ENCODE measurements at places on chromosomes 6 and 20.
A peak's percentile ranks its signal among the peaks of the same experiment; 100 is the strongest.

- DNase-seq: no peak
Measured at GRCh38 chr6:169340395-169340794, 86.7 kb upstream of the THBS2 start.

- DNase-seq: no peak
Measured at GRCh38 chr6:166343150-166343487, 774 bp upstream of the SFT2D1 start.

DNA sequence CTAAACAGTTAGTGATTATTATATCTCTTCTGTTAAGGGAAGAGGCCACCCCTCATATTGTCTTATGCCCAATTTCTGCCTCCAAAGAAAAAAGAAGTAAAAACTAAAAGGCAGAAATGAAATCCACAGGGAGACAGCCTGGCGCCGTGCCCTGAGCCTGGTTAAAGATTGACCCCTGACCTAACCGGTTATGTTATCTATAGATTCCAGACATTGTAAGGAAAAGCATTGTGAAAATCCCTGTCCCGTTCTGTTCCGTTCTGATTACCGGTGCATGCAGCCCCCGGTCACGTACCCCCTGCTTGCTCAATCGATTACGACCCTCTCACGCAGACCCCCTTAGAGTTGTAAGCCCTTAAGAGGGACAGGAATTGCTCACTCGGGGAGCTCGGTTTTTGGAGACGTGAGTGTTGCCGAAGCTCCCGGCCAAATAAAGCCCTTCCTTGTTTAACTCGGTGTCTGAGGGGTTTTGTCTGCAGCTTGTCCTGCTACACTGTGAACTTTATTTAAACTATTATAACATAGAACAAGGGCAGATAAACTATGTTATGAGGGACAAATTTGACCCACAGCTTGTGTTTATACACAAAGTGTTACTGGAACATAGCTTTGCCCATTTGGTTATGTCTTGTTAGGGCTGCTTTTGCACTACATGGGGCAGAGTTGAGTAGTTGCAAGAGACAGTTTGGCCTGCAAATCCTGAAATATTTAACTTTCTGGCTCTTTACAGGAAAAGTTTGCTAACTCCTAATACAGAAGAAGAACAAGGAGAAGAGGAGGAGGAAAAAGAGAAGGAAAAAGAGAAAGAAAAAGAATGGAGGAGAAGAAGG is 49.6 kb downstream of the CD24 start:
- DNase-seq: no peak

DNA sequence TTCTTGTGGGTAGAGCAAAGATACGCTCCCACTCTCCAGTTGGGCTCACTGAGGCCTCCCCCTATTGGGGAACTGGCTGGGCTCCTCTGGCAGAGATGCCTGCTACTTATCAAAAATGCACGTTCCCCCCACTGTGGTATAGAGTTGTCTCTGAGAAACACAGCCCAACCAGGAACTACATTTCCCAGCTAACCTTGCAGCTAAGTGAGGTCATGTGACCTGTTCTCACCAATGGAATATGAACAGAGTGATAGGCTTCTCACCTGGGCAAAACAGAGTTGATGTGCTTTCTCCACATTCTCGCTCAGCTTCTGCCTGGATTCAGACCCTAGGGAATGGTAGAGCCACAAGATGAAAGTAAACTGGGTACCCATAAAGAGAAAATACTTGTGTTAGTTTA is 49.1 kb upstream of the PTPRT start:
- no peak for DNase-seq

GRCh38 chr6:14981960-14982359 is 263.9 kb upstream of the JARID2 start:
- no peak for DNase-seq

GRCh38 chr6:6346427-6347023 is 26.1 kb upstream of the F13A1 start:
- DNase-seq: no peak

- no peak for DNase-seq
Measured at GRCh38 chr6:44388887-44389286, 1.4 kb downstream of the CDC5L start.

DNA sequence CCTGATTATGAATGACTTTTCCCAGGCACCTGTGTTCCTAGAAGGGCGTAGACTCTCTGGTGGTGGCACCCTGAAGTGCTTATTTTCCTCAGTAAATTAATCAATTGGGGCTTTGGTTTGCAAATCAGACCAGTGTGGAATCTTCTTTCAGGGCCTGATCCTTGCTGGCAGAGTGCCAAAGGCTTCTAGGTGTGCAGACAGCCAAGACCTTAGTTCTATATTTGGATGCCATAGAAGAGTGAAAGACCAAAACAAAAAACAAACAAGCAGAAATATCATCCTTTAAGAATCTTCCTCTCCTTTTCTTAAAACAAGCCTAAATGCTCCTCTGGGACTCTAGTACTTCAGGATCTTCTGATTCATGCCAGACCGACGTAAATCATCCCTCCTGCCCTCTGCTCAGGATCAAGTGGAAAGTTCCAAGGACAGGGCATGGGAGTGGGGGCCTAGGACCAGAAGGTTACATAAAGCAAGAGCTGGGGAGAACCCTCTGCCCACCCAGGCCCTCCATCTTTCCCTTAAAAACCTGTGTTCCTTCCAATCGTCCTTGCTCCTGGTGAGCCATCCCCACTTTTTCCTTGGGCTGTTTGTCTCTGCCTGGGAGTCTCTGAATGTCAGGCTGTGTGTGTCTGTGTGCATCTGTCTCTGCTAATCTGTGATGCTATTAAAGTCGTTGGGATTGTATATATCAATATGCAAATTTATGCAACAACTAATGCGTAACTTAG is 70.5 kb upstream of the MYLIP start:
- no peak for DNase-seq

DNA sequence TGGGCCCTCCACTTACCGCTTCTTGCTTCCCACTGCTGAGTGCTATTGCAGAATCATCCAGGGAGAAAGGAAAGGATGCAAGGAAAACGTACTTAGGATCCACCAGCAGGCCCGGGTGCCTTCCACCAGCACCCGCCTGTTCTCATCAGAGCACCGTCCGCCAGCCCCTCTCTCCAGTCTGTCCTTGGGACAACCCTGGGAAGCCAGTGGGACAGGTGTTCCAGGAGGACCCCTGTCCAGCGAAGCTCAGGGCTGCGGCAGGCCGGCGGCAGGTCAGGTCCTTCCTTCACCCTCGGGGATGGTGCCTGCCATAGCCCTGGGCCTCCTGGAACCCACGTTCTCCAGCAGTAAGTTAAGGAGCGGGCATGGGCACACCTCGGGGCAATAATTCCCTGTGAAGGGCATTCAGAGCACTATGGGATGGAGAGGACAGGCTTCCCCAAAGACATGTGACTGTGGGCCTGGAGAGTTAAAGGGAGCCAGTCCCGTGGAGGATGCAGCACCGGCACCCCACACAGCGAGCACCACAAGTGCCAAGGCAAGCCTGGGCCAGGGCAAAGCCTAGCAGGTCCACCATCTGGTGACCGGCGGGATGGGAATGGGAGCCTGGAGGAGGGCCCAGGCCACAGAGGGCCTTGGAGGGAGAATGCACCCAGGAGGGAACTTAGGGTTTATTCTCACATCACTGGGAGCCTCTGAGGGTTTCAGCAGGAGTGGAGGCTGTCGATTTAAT is 396.7 kb downstream of the TAF4 start:
- DNase-seq: no peak

DNA sequence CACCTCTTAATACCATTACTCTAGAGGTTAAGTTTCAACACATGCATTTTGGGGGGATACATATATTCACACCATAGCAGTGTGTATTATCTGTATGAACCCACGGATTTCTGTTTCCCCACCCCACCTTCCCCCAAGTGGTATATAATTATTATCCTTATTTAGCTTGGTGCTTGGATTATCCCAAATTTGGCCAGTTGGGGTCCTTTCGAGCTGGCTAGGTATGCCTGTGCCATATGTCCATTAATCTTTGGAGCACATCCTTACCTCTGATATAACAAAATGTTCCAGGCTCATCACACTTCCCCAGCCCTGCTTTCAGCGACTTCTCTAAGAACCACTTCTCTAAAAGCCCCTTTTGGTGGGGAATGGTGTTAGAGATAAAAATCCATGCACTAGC is 118.7 kb upstream of the MLIP start:
- DNase-seq: no peak

- DNase-seq: peak; percentile 86
Measured at GRCh38 chr6:140921366-140922226, 1211.1 kb upstream of the GJE1 start.

GRCh38 chr6:22926790-22927354 is 357.5 kb downstream of the HDGFL1 start:
- no peak for DNase-seq

DNA sequence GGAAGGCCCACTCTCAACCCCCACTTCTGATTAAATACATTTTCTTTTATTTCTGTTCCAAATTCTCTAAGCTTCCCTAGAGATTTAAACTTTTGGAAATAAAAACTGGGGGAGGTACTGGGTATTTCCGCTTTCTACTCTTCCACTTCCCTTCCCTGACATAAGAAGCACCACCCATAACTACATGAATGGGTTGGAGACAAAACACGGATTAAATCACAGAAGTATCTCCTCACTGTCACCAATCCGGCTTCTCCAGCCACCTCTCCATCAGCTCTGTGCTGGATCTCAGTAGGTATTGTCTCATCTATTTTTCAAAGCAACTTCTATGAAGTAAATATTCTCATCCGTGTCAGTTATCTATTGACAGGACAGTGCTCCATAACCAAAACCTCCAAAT is 150.7 kb downstream of the TSHZ2 start:
- DNase-seq: no peak

DNA sequence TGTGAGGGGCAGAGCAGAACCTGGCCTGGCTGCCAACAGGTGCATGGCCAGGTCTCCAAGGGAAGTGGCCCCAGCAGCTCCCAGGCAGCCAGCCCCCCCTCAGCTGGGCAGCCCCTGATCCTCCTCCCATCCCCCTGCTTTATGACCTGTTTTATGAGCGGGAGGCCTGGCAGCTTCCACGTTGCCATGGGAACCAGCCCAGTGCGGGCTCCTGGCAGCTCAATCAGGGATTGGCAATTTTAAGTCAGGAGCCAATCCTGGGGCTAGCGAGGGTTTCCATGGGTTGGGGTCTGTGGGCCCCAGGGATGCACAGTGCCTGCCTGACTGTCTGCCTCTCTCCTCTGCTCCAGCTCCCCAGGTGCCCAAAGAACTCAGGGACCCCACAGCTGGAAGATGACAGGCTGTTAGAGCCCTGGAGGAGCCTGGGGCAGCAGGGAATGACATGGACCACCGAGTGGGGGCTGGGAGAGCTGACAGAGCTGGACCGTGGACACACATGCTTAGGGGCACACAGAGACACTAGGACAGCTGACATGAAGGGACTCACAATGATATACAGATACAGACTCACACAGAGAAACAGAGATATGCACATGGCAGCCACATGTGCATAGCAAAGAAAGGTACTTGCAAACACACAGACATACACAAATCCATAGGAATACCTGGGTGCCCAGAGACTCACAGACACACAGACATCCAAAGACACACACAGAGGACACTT is 56.5 kb upstream of the SIRPA start:
- no peak for DNase-seq

DNA sequence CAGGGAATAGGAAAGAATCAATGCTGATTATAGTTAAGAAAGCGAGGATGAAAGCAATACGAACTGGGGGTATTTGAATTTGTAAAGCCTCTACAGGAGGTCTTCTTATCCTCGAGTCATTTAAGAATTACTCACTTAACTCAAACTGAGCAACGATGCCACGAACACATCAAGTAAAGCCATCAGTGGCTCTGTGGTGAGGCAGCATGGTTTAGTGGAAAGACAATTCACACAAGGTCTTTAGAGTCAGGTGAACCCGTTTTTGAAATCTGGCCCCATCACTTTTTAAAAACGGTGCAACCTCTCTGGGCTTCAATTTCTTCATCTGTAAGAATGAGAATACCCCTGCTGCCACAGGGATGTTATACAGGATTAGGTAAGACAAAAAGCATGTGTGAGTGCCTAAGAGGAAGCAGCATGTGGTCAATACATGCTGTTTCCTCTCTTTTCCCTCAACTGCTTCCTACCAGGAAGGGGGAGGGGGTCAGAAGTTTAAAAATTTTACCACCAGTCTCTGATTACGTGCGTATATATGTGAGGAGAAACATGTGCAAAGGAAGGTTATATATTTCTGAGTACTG is 162.0 kb downstream of the BTBD9 start:
- no peak for DNase-seq

- peak; percentile 57 for DNase-seq
Measured at GRCh38 chr6:85468326-85468725, 18.4 kb downstream of the NT5E start.

DNA sequence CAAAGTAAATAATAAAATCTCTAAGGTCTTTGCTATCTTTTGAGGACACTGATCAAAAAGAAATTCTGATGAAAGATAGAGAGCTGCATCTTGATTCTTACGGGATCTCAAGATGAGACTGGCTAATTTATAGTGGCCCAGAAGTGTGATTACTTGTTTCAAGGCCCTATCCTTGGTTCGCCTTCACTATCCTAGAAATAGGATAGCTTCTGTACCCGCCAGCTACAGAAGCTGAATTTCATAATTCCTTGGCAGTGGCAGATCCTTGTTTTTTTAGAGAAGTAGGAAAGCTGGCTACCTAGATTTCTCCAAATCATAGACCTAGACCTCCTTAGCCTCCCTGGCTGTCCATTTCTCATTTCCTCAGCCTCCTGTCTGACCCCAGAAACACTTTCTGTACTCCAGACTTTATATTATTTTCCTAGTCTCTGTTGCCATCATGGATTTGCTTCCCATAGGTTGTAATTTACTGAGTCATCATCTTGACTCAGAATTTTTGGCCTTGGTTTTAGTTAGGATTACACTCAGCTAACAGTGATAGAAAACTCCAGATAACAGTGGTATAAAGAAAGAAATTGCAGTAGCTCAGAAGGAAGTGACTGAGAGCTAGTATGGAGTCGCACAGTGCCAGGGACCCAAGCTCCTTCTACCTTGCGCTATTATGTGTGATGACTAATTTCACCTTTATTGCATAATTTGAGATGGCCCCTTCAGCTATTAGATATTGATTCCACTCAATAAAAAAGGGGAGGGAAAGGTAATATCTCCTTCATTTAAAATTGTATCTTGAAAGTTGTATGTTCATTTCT is 27.7 kb downstream of the PHF3 start:
- peak; percentile 85 for DNase-seq

DNA sequence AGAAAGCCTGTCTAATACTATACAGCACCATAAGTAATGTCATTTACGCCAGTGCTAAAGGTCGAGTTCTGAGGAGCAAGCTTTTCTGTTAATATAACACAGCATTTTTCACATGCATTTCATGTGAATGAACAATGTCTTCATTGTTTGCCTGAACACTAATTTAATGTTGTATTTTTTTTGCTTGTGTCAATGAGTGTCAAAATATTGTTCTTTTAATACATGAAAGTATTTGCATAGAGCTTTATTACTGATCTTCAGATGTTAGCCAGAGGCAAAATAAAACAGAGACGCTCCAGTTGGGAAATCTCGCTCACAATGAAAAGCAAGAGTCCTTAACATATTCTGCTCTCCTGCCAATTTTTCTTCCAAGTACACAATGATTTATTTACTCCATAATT is 151.8 kb downstream of the FOXC1 start:
- no peak for DNase-seq

- no peak for DNase-seq
Measured at GRCh38 chr20:53061192-53062108, 89.3 kb downstream of the TSHZ2 start.

All from IMR-90 (cell line).